Mammary microvascular endothelial cell (primary cell): ENCODE measurements at places on chromosomes 16 and 17. TPM values are rescaled to one million over a fixed set of nuclear protein-coding genes. Genes with fewer than 3 reads are reported as not detected.

The CDK10 gene
- 38.7 and 45.4 TPM in 2 replicates for total RNA-seq

The TBC1D26 gene
- not detected in 2 replicates for total RNA-seq

The SLC16A11 gene
- total RNA-seq: 0.69 and 0.73 TPM in 2 replicates

The KRTAP9-4 gene
- total RNA-seq: not detected in 2 replicates

The PPP1R1B gene
- total RNA-seq: not detected in 2 replicates

The IRX3 gene
- 0.20 and 0.30 TPM in 2 replicates for total RNA-seq

The GDPD1 gene
- total RNA-seq: 0.34 and 1.3 TPM in 2 replicates

The FUS gene
- 63.4 and 69.3 TPM in 2 replicates for total RNA-seq
